ENCODE measurements at places on chromosomes 12 and 14.
A peak's percentile ranks its signal among the peaks of the same experiment; 100 is the strongest.

DNA sequence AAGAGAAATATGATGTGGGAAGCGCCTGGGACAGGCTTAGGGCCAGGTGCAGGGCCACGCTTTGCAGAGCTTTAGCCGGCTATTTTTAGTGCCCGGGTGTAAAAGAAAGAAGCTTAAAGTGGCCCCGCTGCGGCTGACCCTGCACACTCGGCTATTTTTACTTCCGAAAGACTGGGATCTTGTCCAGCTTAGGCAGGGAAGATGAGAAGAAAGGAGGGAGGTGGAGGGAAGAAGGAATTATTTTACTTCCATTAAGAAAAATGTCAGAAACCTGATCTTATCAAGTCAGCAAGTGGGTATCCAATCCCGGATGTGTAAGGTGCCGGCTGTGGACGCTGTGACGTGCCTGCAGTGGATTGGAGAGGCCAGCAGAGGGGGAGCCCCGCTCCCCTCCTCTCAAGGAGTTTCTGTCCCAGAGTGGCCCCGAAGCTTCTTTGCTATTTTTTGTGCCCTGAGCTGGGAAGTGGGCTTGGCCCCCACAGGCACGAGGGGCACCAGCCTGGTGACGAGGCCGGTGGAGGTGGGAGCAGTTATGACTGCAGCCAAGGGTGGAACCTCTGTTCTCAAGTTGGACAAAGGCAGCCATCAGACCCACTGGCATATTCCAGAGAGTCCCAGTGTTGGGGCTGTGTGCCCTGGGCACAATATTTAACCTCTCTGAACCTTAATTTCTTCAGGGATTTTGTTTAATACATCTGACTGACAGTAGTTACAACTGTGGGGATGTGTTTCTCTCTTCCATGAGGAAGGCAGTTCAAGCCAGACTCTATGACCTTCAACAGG is 97.7 kb downstream of the ESRRB start:
- no peak for DNase-seq

DNA sequence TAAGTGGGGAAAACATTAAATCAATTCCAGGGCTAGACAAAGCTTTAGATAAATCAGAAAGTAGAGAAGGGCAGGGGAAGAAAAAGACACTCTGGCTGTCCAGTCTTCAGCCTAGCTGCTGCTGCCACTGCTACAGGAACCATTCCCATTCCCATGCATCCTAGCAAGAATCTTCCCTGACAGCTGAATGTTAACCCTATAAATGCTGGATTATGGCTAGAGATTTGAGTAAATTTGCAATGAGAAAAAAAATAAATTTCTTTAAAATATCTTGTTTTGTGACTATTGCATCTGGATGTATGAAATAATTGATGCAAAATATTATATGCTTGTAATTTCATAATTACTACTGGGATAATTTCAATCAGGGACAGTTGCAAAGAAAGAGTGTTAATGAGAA is 15.0 kb upstream of the CDKN3 start:
- DNase-seq = no peak

GRCh38 chr12:46811185-46811584 is 14.6 kb downstream of the SLC38A4 start:
- no peak for DNase-seq

DNA sequence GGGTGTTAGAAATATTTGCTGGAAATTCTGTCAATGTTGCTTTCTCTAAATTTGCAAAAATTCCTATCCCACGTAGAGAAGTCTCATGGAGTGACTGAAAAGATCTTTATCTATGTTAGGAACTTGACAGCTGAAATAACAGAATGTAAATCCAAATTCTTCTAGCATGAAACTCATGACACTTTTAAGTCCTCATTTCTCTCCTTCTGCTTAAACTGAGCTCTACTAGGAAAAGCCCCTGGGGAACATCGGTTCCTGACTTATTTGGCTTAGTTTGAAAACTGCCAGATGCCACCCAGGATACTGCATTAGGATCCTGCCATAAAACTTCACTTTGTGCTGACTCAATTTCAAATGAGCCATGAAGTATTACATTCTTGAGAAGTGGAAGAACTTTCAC is 426.0 kb downstream of the GALC start:
- DNase-seq = peak; percentile 89

- DNase-seq = no peak
These were observed 16.0 kb downstream of the TRMT5 start for GRCh38 chr14:60964904-60965303.
